ENCODE measurements at places on chromosomes 1 and 21. TPM values are rescaled to one million over a fixed set of nuclear protein-coding genes. Genes with fewer than 3 reads are reported as not detected.

The PCNX2 gene
- total RNA-seq = 0.26 TPM

The MROH9 gene
- not detected for total RNA-seq

The SRSF11 gene
- 116 TPM for total RNA-seq

The RGS1 gene
- total RNA-seq = not detected

The SELENBP1 gene
- not detected for total RNA-seq

The BLZF1 gene
- total RNA-seq = 18.0 TPM

The RAD54L gene
- total RNA-seq = 0.65 TPM

The KIRREL1 gene
- 17.7 TPM for total RNA-seq

The PTGS2 gene
- total RNA-seq = 5.9 TPM

The S100A7 gene
- total RNA-seq = not detected

The PDPN gene
- 62.9 TPM for total RNA-seq

The CYP4Z1 gene
- not detected for total RNA-seq

The ATP13A2 gene
- 27.6 TPM for total RNA-seq

The IARS2 gene
- 110 TPM for total RNA-seq

The LMX1A gene
- not detected for total RNA-seq

The CCDC30 gene
- 0.69 TPM for total RNA-seq

The OLIG2 gene
- total RNA-seq = not detected

The TSPEAR gene
- total RNA-seq = 0.26 TPM

All from dermis lymphatic vessel endothelial cell (primary cell).